SW 1271 (cell line): ENCODE measurements at places on chromosomes 11 and 22.

DNA sequence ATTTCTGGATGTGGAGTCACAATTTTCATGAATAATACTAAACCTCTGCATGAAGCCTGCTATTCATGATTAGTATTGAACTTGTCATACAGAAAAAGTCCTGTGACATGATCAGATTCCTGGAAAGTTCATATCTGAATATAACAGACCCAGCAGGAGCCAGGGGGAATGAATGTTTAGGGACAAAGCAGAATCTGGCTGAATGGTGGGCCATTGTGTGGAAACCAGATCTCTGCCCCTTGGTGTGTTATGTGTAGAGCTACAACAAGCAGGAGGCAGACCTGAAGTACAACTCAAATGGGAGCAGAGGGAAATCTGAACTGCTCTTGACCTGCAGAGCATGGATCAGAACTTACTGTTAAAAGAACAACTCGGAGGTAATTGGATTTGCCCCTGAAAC is 30.3 kb downstream of the KREMEN1 start:
- no peak for DNase-seq

DNA sequence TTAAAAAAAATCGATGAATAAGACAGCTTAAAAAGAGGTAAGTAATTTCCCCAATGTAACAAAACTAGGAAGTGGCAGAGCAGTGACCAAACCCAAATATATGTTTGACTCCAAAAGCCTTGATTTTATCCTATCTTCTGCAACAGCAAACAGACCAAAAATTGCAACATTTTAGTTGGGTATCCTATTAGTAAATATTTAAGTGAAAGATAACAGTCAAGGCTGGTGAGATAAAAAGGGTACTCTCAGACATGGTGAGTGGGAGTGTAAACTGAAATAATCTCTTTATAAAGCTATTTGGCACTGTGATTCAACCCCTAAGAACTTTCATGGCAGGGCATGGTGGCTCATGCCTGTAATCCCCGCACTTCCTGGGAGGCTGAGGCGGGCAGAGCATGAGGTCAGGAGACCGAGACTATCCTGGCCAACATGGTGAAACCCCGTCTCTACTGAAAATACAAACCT is 1.9 kb upstream of the RDX start:
- DNase-seq: no peak

- DNase-seq: no peak
Measured at GRCh38 chr11:122339436-122340060, 223.5 kb upstream of the BLID start.

DNA sequence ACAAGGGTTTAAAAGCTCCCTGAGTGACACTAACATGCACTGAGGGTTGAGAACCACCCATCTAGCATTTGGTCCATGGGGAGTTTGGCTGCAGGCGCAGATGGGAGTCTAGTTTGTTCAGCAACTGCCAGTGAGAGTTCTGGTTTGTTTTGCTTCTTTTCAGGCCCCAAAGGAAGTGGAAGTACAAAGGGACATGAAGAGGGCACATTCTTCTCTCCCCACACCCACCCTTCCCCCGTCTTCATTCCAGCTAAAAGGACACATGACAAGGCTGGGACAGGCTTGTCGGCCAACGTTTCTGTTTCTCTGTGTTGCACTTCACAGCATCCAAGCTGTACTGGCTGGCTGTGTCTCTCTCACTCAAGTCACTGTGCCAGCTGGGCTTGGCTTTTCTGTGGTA is 8.2 kb upstream of the ENDOD1 start:
- DNase-seq: no peak

DNA sequence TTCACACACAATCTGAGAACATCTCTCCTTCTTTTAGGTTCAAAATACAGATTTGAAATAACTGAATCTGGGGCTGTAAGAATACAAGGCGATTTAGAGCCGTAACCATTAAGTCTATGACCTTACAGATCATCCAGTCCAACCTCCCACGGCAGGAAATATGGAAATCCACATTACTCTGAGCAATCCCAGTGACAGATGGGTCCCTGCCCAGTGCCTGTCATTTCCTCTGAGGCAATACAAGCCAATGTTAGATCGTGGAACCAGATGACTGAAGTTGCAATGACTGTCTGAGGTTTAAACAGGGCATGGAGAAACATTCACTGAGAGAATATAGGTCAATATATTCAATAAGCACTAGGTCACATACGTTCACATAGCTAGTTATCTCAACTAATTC is 77.4 kb upstream of the OR5AK2 start:
- DNase-seq: no peak

DNA sequence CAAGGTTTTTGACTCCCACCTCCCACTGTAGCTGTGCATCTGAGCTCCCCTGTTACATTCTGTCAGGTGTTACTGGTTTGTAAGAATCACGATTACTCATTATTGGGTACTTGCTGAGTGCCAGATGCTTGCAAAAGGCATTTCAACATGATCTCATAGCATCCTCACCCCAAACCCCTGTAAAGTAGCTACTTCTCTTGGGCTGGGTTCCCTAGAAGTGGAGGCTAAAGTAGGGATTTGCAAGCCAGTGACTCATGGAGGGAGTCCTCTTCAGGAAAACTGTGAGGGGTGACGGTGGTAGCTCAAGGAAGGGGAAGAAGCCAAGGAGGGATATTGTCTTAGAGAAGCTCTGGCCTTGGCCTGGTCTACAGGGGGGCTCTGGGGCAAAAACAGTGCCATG is 78.6 kb downstream of the TIMP3 start:
- no peak for DNase-seq

- DNase-seq: no peak
Measured at GRCh38 chr22:50696799-50697561, 24.4 kb downstream of the SHANK3 start.

GRCh38 chr11:20511982-20512381 is 87.4 kb upstream of the SLC6A5 start:
- DNase-seq: no peak

DNA sequence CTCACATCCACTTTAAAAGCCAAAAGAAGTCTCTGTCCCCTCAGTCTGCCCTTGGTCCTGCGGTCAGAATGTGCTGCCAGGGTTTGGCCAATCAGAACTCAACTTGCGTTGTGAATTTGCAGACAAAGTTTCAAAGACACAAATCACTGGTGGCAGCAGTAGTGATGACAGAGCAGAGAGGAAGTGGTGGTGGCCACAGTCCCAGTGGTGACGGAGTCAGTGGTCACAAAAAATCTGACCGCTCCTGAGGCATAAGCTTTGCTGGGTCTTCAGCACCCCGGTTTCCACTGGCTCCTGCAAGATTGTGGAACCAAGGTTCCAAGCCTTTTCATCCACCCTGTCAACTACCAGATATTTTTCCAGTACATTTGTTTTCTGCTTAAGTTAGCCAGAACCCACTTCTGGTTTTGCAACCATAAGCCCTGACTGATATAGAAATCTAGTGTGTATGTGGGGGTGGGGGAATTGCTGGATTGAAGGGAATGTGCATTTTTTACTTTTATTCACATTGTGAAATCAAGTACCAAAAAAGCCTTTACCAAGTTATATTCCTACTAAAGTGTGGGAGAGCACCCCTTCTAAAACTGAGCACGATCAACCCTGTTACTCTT is 112.3 kb downstream of the TMPRSS5 start:
- no peak for DNase-seq

- no peak for DNase-seq
Measured at GRCh38 chr11:36409152-36409816, 100.8 kb downstream of the TRAF6 start.

DNA sequence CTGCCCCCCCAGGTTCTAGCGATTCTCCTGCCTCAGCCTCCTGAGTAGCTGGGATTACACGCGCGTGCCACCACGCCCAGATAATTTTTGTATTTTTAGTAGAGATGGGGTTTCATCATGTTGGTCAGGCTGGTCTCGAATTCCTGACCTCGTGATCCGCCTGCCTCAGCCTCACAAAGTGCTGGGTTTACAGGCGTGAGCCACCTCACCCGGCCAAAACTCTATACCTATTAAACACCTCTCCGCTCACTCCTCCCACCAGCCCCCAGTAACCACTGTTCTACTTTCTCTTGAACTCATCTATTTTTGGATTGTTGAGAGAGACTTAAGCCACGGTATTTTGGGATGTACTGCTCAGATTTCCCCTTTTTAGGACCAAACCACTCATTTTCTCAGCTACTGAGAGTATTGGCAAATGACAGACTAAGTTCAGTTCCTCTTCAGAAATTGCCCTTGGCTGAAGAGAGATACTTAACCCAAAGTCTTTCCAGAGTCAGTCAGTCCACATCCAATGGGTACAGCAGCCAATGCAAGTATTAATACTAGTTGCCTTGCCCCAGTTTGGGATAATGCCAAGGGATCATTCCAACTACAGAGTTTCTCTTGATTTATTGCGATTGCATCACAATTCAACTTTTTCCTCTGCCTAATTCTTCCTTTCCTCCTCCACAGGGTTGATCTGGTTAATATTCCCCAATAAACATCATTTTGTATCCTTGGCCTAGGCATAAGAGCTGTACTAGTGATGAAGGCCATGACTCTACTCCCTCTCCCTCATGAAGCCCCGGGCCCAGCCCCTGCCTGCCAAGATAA is 36.8 kb upstream of the CSTF3 start:
- DNase-seq: no peak

- no peak for DNase-seq
Measured at GRCh38 chr11:10864688-10865087, 6.8 kb upstream of the ZBED5 start.

DNA sequence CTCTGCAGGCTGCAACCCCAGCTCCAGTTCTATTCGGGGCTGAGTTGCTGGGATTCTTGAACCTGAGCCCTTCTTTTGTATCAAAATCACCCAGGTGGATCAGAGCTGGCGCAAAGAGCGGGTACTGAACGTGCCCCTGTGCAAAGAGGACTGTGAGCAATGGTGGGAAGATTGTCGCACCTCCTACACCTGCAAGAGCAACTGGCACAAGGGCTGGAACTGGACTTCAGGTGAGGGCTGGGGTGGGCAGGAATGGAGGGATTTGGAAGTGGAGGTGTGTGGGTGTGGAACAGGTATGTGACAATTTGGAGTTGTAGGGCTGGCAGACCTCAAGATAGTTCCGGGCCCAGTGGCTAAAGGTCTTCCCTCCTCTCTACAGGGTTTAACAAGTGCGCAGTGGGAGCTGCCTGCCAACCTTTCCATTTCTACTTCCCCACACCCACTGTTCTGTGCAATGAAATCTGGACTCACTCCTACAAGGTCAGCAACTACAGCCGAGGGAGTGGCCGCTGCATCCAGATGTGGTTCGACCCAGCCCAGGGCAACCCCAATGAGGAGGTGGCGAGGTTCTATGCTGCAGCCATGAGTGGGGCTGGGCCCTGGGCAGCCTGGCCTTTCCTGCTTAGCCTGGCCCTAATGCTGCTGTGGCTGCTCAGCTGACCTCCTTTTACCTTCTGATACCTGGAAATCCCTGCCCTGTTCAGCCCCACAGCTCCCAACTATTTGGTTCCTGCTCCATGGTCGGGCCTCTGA is 3.8 kb downstream of the FOLR1 start:
- no peak for DNase-seq

GRCh38 chr11:69140635-69141034 is 15.1 kb upstream of the SMIM38 start:
- no peak for DNase-seq

- DNase-seq: no peak
Measured at GRCh38 chr11:59368238-59369022, 9.7 kb downstream of the OR5AN1 start.

DNA sequence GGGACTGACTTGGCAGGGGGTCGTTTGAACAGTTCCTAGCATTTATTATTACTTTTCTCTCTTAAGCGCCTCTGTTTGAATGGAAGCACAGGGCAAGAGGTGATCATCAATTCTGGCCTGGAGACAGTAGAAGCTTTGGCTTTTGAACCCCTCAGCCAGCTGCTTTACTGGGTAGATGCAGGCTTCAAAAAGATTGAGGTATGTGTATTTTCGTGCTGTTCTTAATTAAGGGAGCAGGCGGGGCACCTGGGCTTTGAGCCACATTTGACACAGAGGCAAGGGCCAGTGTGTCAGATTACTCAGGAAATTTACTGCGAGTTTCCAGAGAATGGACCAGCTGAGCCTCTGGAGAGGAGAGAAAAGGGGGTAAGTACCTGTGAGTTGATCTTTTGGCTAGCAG is 102.4 kb upstream of the SORL1-AS1 start:
- DNase-seq: no peak

DNA sequence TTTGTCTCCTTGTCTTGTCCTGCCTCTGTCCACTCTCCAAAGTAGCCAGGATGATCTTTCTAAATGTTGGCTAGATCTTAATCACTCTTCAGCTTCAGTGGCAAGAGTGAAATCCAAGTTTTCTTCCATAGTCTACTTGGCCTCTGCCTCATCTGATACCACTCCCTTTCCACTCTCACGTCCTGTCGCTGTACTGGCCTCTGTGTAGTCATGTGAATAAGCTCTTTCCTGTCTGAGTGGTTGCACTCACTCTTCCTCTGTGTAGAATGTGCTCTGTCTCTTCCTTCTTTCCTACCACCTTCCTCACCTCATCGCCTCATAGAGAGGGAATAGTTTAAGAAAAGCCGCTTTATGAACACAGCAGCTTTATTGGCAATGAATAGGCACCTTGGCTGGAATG is 86.5 kb downstream of the WNT11 start:
- no peak for DNase-seq

GRCh38 chr11:3838504-3838903 is 2.3 kb downstream of the RHOG start:
- no peak for DNase-seq

DNA sequence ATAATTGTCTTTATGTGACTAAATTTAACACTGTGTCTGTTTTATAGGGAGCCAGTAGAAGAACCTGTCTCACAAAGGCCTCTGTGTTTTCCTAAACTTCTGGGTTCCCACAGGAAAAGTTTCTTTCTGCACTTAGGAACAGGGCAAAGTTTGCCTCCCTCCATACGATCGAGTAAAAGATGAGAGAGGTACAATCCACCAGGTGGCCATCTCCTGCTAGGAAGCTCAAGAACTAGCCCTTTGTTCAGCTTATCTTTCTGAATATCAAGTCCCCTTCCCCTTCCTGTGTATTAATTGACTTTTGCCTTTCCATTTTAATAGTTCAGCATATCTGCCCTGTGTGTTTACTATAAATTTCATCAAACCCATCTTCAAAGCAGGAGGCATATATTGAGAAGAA is 18.0 kb downstream of the CSNK2A3 start:
- DNase-seq: no peak
